ENCODE measurements at places on chromosomes 5 and 9. TPM values are rescaled to one million over a fixed set of nuclear protein-coding genes. Genes with fewer than 3 reads are reported as not detected.

- H3K27ac ChIP-seq: no peak overlapping the region
- H3K27me3 ChIP-seq: no peaks in the 10 kb centered on the region
- DNase-seq: no peak
- no peak overlapping the region for H3K4me3 ChIP-seq
These were observed 190.1 kb downstream of the ESM1 start for GRCh38 chr5:54795284-54795683.

- no peaks in the 10 kb centered on the region for H3K36me3 ChIP-seq
- H3K27me3 ChIP-seq: no peaks in the 10 kb centered on the region
- H3K4me1 ChIP-seq: peaks cover 11% of the 10 kb centered on the region
- no peak overlapping the region for H3K4me3 ChIP-seq
- DNase-seq: no peak
These were observed 53.7 kb upstream of the FABP6 start for GRCh38 chr5:160175438-160176218.

GRCh38 chr5:26813235-26813634 is 225.2 kb downstream of the CDH9 start:
- H3K27me3 ChIP-seq: no peaks in the 10 kb centered on the region
- no peaks in the 10 kb centered on the region for H3K36me3 ChIP-seq
- no peak for DNase-seq
- no peak overlapping the region for H3K4me3 ChIP-seq
- no peak overlapping the region for H3K27ac ChIP-seq

DNA sequence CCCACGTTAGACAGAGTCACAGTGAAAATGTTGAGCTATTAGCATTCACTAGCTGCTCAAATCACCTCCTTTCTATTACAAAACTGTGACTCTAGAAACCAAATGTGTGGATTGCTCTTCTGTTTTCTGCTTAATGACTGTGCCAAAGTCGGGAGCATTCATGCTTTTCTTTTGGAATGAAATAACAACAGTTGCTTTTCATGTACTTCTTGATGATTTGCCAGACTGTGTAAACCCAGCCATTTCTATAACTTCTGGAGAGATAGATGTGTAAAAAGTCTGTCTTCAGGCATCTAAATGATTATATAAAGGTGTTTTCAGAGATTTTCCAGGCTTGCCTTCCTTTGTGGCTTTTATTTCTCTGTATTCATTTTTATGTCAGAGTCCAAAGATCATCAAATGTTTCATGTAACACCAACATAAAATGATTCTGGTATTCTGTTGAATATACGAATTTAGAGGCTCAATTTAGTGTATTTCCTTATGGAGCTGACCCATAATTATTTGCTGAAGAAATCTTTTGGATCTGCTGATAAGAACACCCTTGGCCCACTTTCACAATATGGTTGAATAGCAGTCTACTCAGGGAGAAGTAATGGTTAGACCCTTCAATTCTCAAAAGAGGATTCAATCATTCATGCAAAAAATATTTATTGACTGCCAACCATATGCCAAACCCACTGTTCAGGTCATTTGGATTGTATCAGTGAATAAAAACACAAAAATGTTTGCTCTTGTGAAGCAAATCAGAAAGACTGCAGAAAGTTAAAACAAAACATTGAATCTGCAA is 581.2 kb downstream of the CDH18 start:
- H3K4me3 ChIP-seq: no peak overlapping the region
- H3K27ac ChIP-seq: no peak overlapping the region
- no peaks in the 10 kb centered on the region for H3K36me3 ChIP-seq
- no peak for DNase-seq
- no peaks in the 10 kb centered on the region for H3K27me3 ChIP-seq

DNA sequence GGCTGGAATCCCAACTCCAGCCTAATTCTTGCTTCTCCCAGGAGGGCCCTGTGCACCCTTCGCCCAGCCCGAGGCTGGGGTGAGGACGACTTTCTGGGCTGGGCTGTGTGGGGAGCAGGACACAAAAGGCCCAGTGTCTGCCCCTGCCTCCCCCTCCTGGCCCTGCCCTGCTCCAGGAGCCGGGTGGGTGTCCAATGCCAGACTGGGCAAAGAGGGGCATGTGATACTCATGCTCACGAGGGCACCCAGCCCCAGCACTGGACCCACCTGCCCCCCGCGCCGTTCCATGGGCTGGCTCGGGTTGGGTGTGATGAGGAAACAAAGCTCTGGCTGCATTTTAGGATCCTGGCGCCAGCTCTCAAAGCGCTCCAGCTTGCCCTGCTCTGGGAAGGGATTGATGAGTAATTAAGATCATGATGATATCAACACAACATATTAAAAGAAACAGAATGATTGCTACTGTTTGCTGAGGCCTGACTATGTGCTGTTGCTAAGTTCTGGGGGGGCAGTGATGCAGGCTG is 30.7 kb downstream of the LHX2 start:
- H3K36me3 ChIP-seq: no peaks in the 10 kb centered on the region
- H3K4me3 ChIP-seq: no peak overlapping the region
- peaks cover 37% of the 10 kb centered on the region for H3K4me1 ChIP-seq
- DNase-seq: no peak

GRCh38 chr5:42858031-42858643 is 46.4 kb upstream of the SELENOP start:
- no peak overlapping the region for H3K4me3 ChIP-seq
- H3K27ac ChIP-seq: peak overlapping the region; percentile 21
- no peaks in the 10 kb centered on the region for H3K27me3 ChIP-seq
- no peaks in the 10 kb centered on the region for H3K4me1 ChIP-seq
- H3K36me3 ChIP-seq: no peaks in the 10 kb centered on the region
- no peak for DNase-seq

- H3K36me3 ChIP-seq: no peaks in the 10 kb centered on the region
- no peaks in the 10 kb centered on the region for H3K27me3 ChIP-seq
- no peaks in the 10 kb centered on the region for H3K4me1 ChIP-seq
- DNase-seq: no peak
These were observed 219.4 kb downstream of the NMUR2 start for GRCh38 chr5:152185547-152186245.

DNA sequence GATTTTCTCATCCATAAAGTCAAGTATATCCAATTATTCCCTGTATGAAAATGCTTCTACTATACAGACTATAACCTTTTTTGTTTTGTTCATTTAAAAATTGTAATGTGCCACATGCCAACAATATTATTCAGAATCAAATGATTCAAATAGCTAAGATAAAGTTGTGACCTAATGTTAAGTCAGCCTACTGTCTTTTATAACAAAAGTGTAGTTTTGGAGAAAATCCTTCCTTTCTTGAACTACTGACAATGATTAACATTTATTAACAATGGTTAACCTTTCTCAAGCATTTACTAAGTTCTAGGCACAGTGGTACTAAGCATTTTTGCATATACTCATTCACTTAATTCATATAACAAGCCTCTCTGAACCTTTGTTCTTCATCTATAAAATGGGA is 25.0 kb downstream of the CSF2 start:
- no peak overlapping the region for H3K4me3 ChIP-seq
- no peak for DNase-seq
- H3K27ac ChIP-seq: no peak overlapping the region
- no peaks in the 10 kb centered on the region for H3K36me3 ChIP-seq
- peaks cover 27% of the 10 kb centered on the region for H3K4me1 ChIP-seq

GRCh38 chr5:39631958-39632357 is 207.2 kb upstream of the DAB2 start:
- H3K4me3 ChIP-seq: no peak overlapping the region
- no peaks in the 10 kb centered on the region for H3K27me3 ChIP-seq

DNA sequence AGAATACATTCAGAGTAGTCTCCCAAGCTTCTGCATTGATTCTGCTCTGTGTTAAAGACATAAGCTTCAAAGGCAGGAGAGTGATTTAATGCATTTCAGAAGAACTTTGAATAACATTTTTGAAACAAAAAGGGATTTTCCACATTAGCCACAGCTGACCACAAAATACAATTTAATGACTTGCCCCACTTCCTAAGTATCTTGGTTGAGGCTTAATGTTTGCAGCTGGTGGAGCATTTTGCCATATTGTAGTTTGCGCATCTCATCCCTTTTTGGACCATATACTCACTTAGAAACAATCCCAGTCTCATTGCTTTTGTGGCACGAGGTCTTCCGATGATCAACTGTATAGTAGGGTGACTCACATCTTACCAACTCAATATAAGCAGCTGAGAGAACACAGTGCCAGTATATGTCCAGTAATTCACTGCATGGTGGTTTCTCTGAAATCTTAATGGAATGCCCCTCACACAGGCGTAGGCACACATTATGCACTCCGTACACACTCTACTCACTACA is 455.8 kb upstream of the PTGER4 start:
- H3K4me1 ChIP-seq: no peaks in the 10 kb centered on the region
- H3K36me3 ChIP-seq: no peaks in the 10 kb centered on the region
- no peaks in the 10 kb centered on the region for H3K27me3 ChIP-seq
- H3K4me3 ChIP-seq: no peak overlapping the region
- DNase-seq: no peak

GRCh38 chr5:82054004-82054710 is 82.3 kb downstream of the ATG10 start:
- H3K27me3 ChIP-seq: no peaks in the 10 kb centered on the region
- DNase-seq: no peak
- no peak overlapping the region for H3K4me3 ChIP-seq
- no peaks in the 10 kb centered on the region for H3K36me3 ChIP-seq
- H3K4me1 ChIP-seq: no peaks in the 10 kb centered on the region

- H3K27me3 ChIP-seq: no peaks in the 10 kb centered on the region
- no peak overlapping the region for H3K4me3 ChIP-seq
- no peak for DNase-seq
- no peaks in the 10 kb centered on the region for H3K36me3 ChIP-seq
- H3K27ac ChIP-seq: no peak overlapping the region
- H3K4me1 ChIP-seq: no peaks in the 10 kb centered on the region
These were observed 69.0 kb downstream of the SCAMP1 start for GRCh38 chr5:78429332-78429980.

DNA sequence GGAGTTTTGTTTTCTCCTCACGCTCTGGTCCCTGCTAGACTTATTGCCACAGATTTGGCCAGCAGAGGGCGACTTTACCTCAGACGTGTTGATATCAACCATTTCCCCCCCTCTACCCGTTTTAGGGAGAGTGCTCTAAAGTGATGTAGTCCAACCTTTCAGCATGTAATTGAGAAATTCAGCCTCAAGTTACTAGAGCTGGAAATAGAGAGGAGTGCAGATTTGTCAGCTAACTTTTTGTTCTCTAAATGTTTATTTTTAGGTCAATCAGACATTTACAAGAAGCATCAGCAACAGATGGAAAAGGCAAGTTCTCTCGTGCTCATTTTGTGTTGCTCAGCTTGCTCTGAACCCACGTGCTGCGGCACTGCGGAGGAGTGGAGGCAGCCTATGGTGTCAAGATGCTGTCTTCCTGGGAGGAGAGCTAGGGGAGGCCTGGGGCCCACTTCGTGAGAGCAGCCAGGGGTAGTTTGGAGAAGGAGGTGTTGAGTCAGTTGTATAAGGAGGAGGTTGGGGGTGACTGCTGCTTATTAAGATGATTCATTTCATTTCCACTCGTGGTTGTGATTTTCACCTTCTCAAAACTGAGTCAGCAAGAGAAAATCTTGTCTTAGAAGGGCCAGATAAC is 53.6 kb downstream of the GPR107 start:
- H3K4me1 ChIP-seq: no peaks in the 10 kb centered on the region
- H3K36me3 ChIP-seq: peaks cover 99% of the 10 kb centered on the region
- no peak overlapping the region for H3K27ac ChIP-seq
- no peak overlapping the region for H3K4me3 ChIP-seq

DNA sequence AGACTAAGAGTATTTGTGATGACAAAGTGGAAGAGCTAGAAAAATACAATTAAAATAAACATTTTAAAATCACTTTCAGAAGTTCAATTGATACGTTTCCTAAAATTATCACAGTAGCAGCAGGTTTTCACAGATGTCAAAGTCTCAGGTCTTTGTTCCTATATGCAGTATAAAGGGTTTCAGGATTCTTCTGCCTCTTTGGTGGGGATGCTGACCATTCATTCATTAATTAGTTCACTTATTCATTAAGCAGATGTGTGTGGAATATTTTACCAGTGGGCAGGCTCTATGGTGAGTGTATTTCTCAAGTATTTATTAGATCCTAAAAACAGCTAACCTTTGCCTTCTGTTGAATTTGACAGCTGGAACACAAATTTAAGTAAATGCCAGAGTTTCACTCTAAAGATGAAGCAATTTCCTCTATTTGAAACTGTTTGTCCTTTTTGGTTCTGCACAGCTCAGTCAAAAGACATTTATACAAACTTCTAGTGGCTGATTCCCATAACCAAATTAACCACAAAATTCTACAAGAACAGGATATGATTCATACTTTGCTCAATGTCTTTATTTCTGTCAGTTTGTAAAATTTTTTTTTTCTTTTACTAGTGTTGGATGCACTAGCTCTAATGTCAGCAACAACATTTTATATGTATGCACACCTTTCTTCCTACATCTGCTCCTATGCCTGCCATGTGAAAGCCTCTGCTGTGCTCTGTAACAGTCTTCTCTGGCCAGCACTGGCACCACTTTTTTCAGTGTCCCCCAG is 75.9 kb upstream of the PRR16 start:
- H3K27ac ChIP-seq: no peak overlapping the region
- no peaks in the 10 kb centered on the region for H3K36me3 ChIP-seq
- no peaks in the 10 kb centered on the region for H3K27me3 ChIP-seq
- no peak overlapping the region for H3K4me3 ChIP-seq
- DNase-seq: no peak

GRCh38 chr9:98603821-98604383 is 104.8 kb downstream of the GABBR2 start:
- H3K27me3 ChIP-seq: no peaks in the 10 kb centered on the region
- no peaks in the 10 kb centered on the region for H3K36me3 ChIP-seq
- no peaks in the 10 kb centered on the region for H3K4me1 ChIP-seq
- H3K27ac ChIP-seq: no peak overlapping the region
- no peak overlapping the region for H3K4me3 ChIP-seq

GRCh38 chr9:124179196-124180071 is 78.3 kb upstream of the NEK6 start:
- H3K27ac ChIP-seq: no peak overlapping the region
- H3K4me1 ChIP-seq: peaks cover 5% of the 10 kb centered on the region
- H3K27me3 ChIP-seq: peaks cover 43% of the 10 kb centered on the region

DNA sequence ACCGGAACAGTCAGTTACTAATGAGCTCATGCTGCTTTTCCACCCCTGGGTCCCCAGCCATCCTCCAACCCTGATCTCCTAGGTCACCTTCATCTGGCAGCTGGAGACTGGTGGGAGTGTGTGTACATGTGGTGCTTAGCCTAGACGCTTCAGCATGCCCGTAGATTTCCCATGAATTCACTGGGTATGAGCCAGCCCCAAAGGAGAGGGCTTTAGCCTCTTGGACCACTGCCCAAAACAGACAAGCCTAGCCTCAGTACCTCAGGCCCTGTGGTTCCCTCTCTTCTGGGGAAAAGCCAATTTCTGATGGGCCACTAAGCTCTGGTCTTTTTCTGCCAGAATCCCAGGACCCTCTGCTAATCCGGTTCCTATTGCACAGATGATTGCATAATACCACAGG is 48.0 kb upstream of the ASTN2 start:
- H3K4me3 ChIP-seq: no peak overlapping the region
- no peak for DNase-seq
- H3K4me1 ChIP-seq: no peaks in the 10 kb centered on the region
- no peak overlapping the region for H3K27ac ChIP-seq
- no peaks in the 10 kb centered on the region for H3K27me3 ChIP-seq

The IL31RA gene
- total RNA-seq: not detected

The PAEP gene
- not detected for total RNA-seq

The ENDOG gene
- 36.7 TPM for total RNA-seq

The RELL2 gene
- 4.3 TPM for total RNA-seq

The MYOZ3 gene
- not detected for total RNA-seq

The SHROOM1 gene
- total RNA-seq: 10.7 TPM

The NR3C1 gene
- total RNA-seq: 28.0 TPM

The HAVCR1 gene
- total RNA-seq: not detected

The NMUR2 gene
- total RNA-seq: not detected

The SLC46A2 gene
- 0.57 TPM for total RNA-seq

The DNM1 gene
- total RNA-seq: 1.3 TPM

The ALDOB gene
- not detected for total RNA-seq

The QRFP gene
- total RNA-seq: not detected

The DEPDC1B gene
- total RNA-seq: 10.3 TPM

The ACTBL2 gene
- not detected for total RNA-seq

The SUSD3 gene
- total RNA-seq: 1.0 TPM

The HSPA4 gene
- total RNA-seq: 72.8 TPM
